ENCODE measurements at places on chromosomes 11 and 22.

GRCh38 chr22:31625661-31626426, 36.2 kb downstream of the PISD start:
- DNase-seq: no peak

DNA sequence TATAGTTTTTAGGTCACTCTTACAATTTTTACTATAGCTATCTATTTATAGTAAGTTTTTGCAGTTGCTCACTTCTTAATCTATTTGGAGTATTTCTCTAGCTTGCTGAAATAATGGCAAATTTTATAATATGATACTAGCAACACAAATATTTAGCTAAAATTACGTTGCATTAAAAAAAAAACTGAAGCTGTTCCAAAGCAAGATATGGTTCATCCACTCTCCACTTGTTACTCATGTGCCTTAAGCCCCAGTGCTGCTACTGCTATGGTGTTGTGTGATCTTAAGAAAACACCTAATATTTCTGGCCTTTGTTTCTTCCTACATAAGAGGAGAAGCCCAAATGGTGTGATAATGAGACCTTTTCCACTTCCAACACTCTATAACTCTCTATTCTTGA, 479 bp downstream of the MMP3 start:
- DNase-seq: no peak

DNA sequence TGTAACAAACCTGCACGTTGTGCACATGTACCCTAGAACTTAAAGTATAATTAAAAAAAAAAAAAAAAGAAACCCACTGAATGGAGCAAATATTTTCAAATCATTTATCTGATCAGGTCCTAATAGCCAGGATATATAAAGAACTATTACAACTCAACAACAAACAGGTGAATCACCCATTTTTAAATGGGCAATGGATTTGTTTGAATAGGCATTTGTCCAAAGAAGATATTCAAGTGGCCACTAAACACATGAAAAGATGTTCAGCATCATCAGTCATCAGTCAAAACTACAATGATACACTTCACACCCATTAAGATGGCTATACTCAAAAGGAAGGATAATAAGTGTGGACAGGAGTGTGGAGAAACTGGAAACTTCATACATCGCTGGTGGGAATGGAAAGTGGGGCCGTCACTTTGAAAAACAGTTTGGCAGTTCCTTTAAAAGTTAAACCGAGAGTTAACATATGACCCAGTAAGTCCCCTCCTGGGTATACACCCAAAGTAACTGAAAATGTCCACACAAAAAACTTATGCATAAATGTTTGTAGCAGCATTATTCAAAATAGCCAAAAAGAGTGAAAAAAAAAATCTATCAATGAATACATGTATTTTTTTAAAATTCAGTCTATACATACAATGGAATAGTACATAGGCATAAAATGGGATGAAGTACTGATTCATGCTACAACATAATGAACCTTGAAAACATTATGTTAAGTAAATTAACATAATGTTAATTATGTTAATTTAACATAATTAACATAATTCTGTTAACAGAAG, 53.1 kb downstream of the ARRB1 start:
- no peak for DNase-seq

DNA sequence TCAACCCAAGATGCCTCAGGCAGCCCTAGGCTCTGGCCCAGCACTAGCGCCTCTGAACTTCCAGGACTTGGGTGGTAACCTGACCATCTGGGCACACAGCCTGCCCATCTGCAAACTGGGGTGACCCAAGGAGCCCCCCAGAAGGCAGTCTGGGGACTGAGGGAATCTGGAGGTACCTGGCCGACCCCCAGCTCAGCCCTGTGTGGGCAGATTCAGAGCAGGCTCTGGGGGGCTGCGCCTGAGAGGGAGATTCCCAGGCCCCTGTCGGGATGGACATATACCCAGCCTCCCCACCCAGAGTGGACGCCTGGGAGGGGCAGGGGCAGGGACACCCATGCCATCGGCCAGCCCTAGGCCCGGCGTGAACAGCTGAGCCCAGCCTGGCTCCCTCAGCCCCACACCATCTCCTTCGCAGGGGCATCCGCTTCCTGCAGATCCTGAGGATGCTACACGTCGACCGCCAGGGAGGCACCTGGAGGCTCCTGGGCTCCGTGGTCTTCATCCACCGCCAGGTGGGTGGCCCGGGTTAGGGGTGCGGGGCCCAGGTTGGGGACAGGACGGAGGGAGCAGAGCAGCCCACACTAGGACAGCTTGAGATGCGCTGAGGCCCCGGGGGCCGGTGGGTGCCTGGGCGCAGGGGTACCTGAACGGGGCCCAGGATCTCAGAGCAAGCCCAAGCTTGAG, 126.9 kb downstream of the KCNQ1 start:
- no peak for DNase-seq

DNA sequence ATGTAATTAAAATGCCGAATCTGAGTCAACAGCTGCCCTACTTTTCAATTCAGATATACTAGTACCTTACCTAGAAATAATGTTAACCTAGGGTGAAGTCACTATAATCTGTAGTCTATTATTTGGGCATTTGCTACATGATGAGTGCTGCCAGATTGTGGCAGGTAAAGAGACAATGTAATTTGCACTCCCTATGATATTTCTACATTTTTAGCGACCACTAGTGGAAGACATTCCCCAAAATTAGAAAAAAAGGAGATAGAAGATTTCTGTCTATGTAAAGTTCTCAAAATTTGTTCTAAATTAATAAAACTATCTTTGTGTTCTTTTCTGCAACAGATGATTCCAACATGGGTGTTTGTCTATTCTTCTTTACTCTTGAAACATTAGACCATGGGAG, 14.1 kb downstream of the MS4A1 start:
- no peak for DNase-seq

DNA sequence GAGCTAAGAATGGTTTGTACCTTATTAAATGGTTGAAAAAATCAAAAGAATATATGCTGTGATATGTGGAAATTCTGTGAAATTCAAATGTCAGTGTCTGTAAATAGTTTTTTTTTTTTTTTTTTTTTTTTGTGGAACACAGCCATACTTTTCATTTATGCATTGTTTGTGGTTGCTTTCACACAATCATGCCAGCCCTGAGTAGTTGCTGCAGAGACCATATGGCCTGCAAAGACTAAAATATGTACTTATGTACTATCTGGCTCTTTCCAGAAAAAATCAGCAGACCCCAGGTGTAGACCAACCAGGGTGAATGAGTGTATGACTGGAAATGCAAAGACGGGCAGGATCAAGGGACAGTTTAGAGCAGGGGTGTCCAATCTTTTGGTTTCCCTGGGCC, 98.3 kb downstream of the PTPRJ start:
- no peak for DNase-seq

DNA sequence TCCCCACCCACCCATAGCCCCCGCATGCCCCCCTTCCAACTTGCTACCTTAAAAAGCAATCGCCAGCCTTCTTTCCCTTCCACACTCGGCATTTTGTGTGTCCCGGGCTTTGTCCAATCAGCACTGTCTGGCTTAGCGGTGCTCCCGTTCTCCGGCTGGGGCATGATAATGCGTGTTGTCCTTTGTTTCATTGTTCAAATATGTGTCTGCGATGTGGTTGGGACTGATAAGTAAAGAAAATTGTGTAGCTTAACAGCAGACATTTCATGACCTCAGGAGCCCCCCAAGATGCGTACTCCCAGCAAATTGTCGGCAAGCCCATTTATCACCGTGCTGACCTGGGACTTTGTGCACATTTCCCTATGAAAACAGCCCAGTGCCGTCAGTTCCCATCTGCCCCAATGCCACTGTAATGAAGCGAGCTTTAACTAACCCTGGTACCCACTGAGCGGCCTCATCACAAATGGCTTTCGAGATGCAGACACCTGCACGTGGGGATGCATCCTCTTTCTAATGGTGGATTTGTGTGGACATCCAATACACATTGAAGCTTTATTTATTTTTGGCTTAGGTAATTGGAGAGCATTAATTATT, 167.0 kb upstream of the E2F8 start:
- no peak for DNase-seq

- DNase-seq: no peak
Observed at GRCh38 chr11:93484716-93485115, 58.5 kb downstream of the SMCO4 start.

Measured in urothelium cell line (cell line).